ENCODE measurements at places on chromosomes 4 and X.

- H3K36me3 ChIP-seq: no peaks in the 10 kb centered on the region
- DNase-seq: no peak
- H3K4me1 ChIP-seq: no peaks in the 10 kb centered on the region
- no peak overlapping the region for H3K27ac ChIP-seq
- no peaks in the 10 kb centered on the region for H3K27me3 ChIP-seq
- H3K4me3 ChIP-seq: no peak overlapping the region
Observed at GRCh38 chrX:65586491-65586890, 51.9 kb upstream of the LAS1L start.

GRCh38 chr4:112253382-112254000, 21.9 kb downstream of the AP1AR start:
- H3K36me3 ChIP-seq: no peaks in the 10 kb centered on the region
- H3K4me1 ChIP-seq: no peaks in the 10 kb centered on the region
- H3K4me3 ChIP-seq: no peak overlapping the region
- no peak overlapping the region for H3K27ac ChIP-seq
- DNase-seq: no peak

GRCh38 chr4:156946516-156947424, 24.8 kb downstream of the PDGFC start:
- H3K4me3 ChIP-seq: no peak overlapping the region
- no peaks in the 10 kb centered on the region for H3K27me3 ChIP-seq
- no peak for DNase-seq
- peaks cover 39% of the 10 kb centered on the region for H3K4me1 ChIP-seq
- no peaks in the 10 kb centered on the region for H3K36me3 ChIP-seq
- H3K27ac ChIP-seq: peak overlapping the region; percentile 75

DNA sequence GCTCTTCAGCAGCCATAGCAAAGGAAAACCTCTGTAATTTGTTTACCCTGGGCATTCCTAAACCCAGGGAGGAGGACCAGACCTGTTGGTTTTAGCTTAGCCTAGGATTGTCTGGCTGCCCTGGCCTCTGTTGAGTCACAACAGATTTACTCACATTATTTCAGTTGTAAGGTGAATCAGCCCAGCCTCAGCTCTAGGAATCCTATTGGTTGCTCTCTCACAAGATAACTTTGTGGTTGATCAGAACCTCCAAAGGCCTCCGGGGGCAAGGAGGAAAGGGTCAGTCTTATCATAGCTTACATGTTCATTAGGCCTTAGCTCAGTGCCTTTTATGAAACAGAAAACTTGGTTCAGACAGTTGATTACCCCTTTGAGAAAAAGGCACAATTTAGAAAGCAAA, 41.0 kb downstream of the PDK3 start:
- H3K36me3 ChIP-seq: no peaks in the 10 kb centered on the region
- DNase-seq: peak; percentile 37
- peak overlapping the region; percentile 77 for H3K27ac ChIP-seq
- peaks cover 4% of the 10 kb centered on the region for H3K4me1 ChIP-seq
- no peaks in the 10 kb centered on the region for H3K27me3 ChIP-seq

DNA sequence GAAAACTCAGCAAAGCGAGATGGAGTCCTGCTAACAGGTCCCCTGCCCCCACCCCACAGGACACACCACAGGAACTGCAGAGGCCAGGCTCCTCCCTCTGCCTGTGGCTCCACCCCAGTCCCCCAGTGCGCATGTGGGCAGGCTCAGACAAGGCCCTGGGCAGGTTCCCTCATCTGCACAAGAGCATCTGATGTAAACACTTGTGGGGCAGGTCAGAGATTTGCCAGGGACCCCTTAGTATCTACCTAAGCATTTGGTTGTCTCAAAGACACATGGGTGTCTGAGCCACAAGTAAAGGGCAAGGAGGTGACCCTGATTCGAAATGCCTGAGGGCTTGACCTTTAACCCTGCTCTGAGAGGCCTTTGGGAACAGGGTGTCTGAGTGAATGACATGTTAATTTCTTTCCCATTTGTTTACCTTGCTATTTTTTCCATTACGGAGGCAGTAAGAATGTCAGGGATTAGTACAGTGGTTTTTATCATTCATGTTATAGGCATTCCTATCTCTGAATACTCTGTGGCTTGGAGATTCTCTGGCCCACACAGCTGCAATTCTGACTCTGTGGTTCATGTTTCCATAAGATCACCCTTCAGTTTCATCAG, 85.3 kb downstream of the ZNF518B start:
- DNase-seq: peak; percentile 31
- H3K4me1 ChIP-seq: peaks cover 8% of the 10 kb centered on the region
- H3K27me3 ChIP-seq: no peaks in the 10 kb centered on the region
- no peaks in the 10 kb centered on the region for H3K36me3 ChIP-seq
- no peak overlapping the region for H3K27ac ChIP-seq

DNA sequence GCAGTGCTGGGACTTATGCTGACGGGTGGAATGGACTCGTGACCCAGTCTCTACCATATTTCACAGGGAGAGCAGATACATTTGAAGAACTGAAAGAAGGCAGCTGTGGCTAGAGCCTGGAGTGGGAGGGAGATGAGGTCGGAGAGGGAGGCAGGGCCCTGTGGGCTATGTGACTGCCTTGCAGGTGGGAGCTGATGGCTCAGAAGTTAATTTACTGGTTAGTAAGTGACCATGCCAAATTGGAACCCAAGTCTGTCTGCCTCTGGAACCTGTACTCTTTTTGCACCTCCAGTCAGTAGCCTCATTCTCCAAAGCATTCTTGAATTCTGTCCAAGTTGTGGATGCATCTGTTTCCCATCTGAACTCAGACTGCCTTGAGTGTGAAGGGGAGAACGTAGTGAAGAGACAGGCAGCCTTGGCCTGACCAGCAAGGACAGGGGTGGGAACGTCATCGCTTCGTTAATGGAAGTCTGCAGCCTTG, 92.3 kb downstream of the REPS2 start:
- no peaks in the 10 kb centered on the region for H3K4me1 ChIP-seq
- no peak overlapping the region for H3K4me3 ChIP-seq
- DNase-seq: no peak
- no peaks in the 10 kb centered on the region for H3K27me3 ChIP-seq

GRCh38 chrX:41981481-41982013, 58.2 kb upstream of the CASK start:
- H3K27me3 ChIP-seq: no peaks in the 10 kb centered on the region
- H3K36me3 ChIP-seq: no peaks in the 10 kb centered on the region
- 0 out of 2 replicates have a peak, but pooled peaks cover 3% of the 10 kb centered on the region for H3K4me1 ChIP-seq
- no peak overlapping the region for H3K27ac ChIP-seq
- DNase-seq: no peak
- no peak overlapping the region for H3K4me3 ChIP-seq

GRCh38 chr4:118114720-118115119, 80.4 kb downstream of the NDST3 start:
- no peaks in the 10 kb centered on the region for H3K4me1 ChIP-seq
- no peak for DNase-seq
- no peak overlapping the region for H3K4me3 ChIP-seq
- H3K27me3 ChIP-seq: no peaks in the 10 kb centered on the region
- H3K36me3 ChIP-seq: no peaks in the 10 kb centered on the region

DNA sequence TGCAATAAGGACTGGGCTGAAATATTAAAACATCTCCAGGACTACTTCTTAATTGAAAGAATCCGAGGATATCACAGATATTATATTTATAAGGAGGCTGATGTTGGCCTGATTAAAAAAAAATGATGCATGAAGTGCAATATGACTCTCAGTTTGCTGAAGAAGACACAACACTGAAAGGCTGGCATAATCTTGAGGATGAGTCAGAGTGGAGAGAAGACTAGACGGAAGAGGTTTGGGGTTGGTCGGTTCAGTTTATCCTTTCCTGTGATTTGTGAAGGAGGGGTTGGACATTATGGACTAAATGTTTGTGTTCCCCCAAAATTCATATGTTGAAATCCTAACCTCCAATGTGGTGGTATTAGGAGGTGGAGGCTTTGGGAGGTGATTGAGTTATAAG, 170.3 kb downstream of the CORIN start:
- no peaks in the 10 kb centered on the region for H3K36me3 ChIP-seq
- DNase-seq: no peak
- H3K27ac ChIP-seq: no peak overlapping the region
- no peak overlapping the region for H3K4me3 ChIP-seq

DNA sequence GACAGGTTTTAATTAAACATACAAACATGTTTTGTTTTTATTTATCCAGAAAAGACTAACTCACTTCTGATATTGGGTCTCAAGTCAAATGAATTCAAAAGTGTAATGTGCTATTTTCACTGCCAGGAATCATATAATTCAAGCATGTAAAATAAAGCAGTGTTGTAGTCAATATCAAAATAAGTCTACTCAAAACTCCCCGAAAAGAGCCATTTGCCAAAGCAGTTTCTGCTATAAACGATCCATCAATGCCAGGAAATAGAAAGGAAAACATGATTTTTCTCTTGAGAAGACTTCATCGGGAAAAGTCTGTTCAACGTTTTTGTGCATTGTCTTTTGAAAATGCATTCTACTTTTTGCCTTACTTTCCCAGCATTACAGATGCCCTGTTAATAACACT, 633.3 kb downstream of the FAT4 start:
- H3K27me3 ChIP-seq: no peaks in the 10 kb centered on the region
- no peaks in the 10 kb centered on the region for H3K36me3 ChIP-seq
- no peak overlapping the region for H3K27ac ChIP-seq
- no peaks in the 10 kb centered on the region for H3K4me1 ChIP-seq
- H3K4me3 ChIP-seq: no peak overlapping the region

GRCh38 chr4:76997077-76997476, 47.5 kb downstream of the SEPTIN11 start:
- H3K36me3 ChIP-seq: no peaks in the 10 kb centered on the region
- no peaks in the 10 kb centered on the region for H3K27me3 ChIP-seq
- H3K4me1 ChIP-seq: no peaks in the 10 kb centered on the region
- no peak for DNase-seq

GRCh38 chr4:140243278-140243753, 89.3 kb upstream of the MAML3 start:
- peak; percentile 31 for DNase-seq
- H3K4me1 ChIP-seq: peaks cover under 1% of the 10 kb centered on the region
- no peak overlapping the region for H3K4me3 ChIP-seq
- peak overlapping the region; percentile 58 for H3K27ac ChIP-seq
- H3K27me3 ChIP-seq: no peaks in the 10 kb centered on the region

GRCh38 chrX:112877771-112878173, 37.1 kb upstream of the AMOT start:
- 0 out of 2 replicates have a peak, but pooled peaks cover 5% of the 10 kb centered on the region for H3K4me1 ChIP-seq
- DNase-seq: no peak
- no peak overlapping the region for H3K27ac ChIP-seq
- H3K27me3 ChIP-seq: no peaks in the 10 kb centered on the region

GRCh38 chrX:132001127-132001526, 22.0 kb upstream of the STK26 start:
- H3K27ac ChIP-seq: no peak overlapping the region
- no peaks in the 10 kb centered on the region for H3K27me3 ChIP-seq
- H3K4me3 ChIP-seq: no peak overlapping the region
- no peaks in the 10 kb centered on the region for H3K36me3 ChIP-seq
- DNase-seq: no peak

DNA sequence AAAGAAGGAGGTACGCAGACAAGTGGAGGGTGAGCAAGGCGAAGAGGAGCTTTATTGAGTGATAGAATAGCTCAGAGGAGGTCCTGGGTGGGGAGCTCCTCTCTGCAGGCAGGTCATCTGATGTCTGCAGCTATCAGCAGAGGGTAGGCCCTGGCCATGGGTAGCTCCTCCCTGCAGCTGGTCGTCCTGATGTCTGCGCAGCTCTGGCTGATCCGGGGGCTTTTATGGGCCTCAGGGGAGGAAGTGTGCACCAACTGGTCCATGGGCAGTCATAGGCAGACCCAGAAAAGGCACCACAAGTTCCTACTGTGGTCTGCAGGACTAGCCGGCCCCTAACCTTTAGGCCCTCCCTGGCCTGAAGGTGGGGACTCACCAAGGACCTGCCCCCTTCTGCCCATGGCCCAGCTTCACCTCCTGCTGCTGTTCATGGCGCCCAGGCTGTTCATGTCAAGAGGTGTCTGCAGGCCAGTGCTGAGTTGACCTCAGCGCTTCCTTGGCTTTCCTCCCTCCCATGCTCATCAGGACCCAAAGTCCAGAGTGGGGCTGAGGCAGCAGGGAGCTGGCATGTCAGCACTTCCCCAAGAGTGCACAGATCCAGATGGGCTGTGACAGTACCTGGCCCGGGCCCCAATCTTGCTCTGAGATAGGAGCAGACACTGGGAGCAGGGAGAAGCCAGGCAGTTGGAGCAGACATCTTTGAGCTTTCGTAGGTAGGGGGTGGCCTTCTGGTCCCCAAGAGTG, 46.1 kb downstream of the ARAP2 start:
- no peak for DNase-seq
- no peaks in the 10 kb centered on the region for H3K36me3 ChIP-seq
- no peaks in the 10 kb centered on the region for H3K4me1 ChIP-seq
- H3K27me3 ChIP-seq: no peaks in the 10 kb centered on the region
- H3K4me3 ChIP-seq: no peak overlapping the region
- no peak overlapping the region for H3K27ac ChIP-seq

- no peak for DNase-seq
- no peaks in the 10 kb centered on the region for H3K4me1 ChIP-seq
- H3K27ac ChIP-seq: no peak overlapping the region
Observed at GRCh38 chrX:1681439-1681838, 66.6 kb downstream of the ASMT start.

- no peaks in the 10 kb centered on the region for H3K27me3 ChIP-seq
- no peak overlapping the region for H3K4me3 ChIP-seq
- no peaks in the 10 kb centered on the region for H3K36me3 ChIP-seq
- no peak for DNase-seq
- H3K4me1 ChIP-seq: no peaks in the 10 kb centered on the region
Observed at GRCh38 chr4:55661398-55662056, 25.4 kb upstream of the NMU start.

DNA sequence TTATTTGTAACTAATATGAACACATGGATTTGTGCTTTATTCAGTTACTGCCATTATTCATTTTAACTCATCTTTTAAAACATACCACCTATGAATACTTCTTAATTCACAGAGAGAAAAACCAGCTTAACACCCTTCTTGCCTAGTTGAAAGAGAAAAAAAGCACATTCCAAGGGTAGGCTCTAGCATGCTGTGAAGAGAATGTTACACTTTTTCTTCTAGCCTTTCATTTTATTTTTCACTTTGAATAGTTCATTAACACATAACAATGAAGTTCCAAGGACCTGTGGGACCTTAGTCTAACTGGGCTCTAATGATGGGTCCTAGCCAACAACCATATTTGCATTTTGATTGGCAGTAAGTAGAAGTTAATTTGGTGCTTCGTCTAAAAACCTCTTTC, 279.9 kb upstream of the MAGEB2 start:
- H3K36me3 ChIP-seq: no peaks in the 10 kb centered on the region
- H3K4me1 ChIP-seq: no peaks in the 10 kb centered on the region
- H3K4me3 ChIP-seq: no peak overlapping the region
- H3K27me3 ChIP-seq: no peaks in the 10 kb centered on the region
